ENCODE measurements at places on chromosomes 16 and 17.

GRCh38 chr16:71408536-71408935 is 33.3 kb downstream of the TLE7 start:
- no peak overlapping the region for H3K4me3 ChIP-seq
- H3K27me3 ChIP-seq, result peaks cover 13% of the 10 kb centered on the region
- no peak overlapping the region for H3K27ac ChIP-seq
- DNase-seq, result no peak
- peaks cover 6% of the 10 kb centered on the region for H3K4me1 ChIP-seq
- H3K36me3 ChIP-seq, result no peaks in the 10 kb centered on the region

GRCh38 chr17:80367503-80367902 is 47.5 kb upstream of the ENDOV start:
- H3K4me3 ChIP-seq, result no peak overlapping the region
- DNase-seq, result no peak
- H3K4me1 ChIP-seq, result no peaks in the 10 kb centered on the region
- no peaks in the 10 kb centered on the region for H3K27me3 ChIP-seq
- H3K36me3 ChIP-seq, result peaks cover 21% of the 10 kb centered on the region
- H3K27ac ChIP-seq, result no peak overlapping the region

DNA sequence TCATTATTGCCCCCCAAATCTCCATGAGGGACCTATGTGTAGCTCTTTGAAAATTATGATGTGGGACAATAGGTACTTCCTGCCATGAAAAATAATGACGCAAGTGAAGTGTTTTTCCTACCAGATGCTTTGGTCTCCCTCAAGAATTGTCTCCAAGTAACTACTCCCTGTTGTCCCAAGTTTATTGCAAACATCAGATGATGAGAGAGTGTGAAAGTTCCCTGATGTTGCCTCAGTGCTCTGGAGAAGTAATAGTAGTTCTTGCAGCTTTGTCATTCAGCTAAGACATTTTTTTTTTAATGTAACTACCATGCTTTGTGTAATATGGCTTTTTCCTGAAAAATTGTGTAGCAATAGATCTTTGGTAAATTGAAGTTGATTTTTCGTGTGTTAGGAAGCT is 20.1 kb downstream of the LPCAT2 start:
- H3K27me3 ChIP-seq, result peaks cover 1% of the 10 kb centered on the region
- no peaks in the 10 kb centered on the region for H3K36me3 ChIP-seq
- no peak overlapping the region for H3K4me3 ChIP-seq
- DNase-seq, result no peak

- DNase-seq, result no peak
- peak overlapping the region; percentile 41 for H3K27ac ChIP-seq
- peaks cover 16% of the 10 kb centered on the region for H3K4me1 ChIP-seq
- no peaks in the 10 kb centered on the region for H3K27me3 ChIP-seq
Measured at GRCh38 chr16:2437032-2437790, 8.0 kb downstream of the CCNF start.

GRCh38 chr16:23712976-23713375 is at the start of gene ERN2:
Gene ERN2, minus strand, starts transcription at chr16:23713222. Its CDS starts 35 bp downstream, at chr16:23713187.
- H3K27me3 ChIP-seq, result peaks cover 26% of the 10 kb centered on the region
- no peak within 1 kb of the TSS for H3K4me3 ChIP-seq
- no peaks in the 10 kb centered on the region for H3K4me1 ChIP-seq
- H3K27ac ChIP-seq, result no peak within 1 kb of the TSS
- H3K36me3 ChIP-seq, result peaks cover 3% of the 10 kb centered on the region

DNA sequence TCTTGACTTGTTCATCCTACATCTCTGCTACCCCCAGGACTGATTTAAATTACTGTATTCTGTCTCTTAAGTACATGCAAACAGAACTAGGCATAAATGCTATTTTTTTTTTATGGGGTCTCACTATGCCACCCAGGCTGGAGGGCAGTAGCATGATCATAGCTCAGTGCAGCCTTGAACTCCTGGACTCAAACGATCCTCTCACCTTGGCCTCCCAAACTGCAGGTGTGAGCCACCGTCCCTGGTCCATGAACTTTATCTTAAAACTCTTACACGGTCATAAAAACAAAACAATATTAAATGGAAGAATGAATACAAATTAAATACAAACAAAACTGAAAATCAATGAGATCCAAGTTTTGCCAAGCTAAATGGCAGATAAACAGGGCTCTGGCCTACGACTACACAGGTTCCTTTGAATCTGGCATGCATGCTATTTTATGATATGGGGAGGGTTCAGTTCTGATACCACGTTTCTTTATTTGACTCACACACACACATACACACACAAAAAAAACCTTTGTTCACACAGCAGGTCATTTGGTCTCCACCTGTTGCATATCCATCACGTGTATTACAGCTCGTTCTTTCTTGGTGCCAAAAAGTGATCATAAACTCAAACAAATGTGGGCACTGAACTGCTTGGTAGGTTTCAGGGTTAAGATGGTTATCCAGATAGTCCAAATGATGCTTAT is 1.1 kb upstream of the PKD1L3 start:
- no peak for DNase-seq
- H3K4me1 ChIP-seq, result no peaks in the 10 kb centered on the region
- H3K36me3 ChIP-seq, result peaks cover 2% of the 10 kb centered on the region

GRCh38 chr17:41167561-41167960 is 460 bp downstream of the KRTAP4-3 start:
- H3K4me3 ChIP-seq, result no peak overlapping the region
- peaks cover 2% of the 10 kb centered on the region for H3K4me1 ChIP-seq
- H3K27ac ChIP-seq, result no peak overlapping the region
- peaks cover 6% of the 10 kb centered on the region for H3K27me3 ChIP-seq

DNA sequence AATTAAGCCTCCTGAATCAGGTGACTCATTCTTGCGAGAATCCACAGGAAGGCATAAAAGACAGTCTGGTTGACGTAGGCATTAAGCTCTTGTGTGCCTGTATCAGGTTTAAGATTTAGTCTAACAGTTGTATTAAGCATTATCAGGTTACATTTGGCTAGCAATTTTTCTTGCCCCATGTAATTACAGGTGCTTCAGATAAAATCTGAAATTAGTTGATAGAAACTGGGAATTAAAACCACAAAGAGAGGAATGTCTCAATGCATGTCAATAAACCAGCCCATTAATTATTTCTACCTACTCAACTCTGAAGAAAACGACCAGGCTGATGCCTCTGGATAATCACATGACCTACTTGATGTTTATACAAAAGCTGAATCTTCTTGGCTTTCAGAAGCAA is 217.2 kb downstream of the CA10 start:
- H3K36me3 ChIP-seq, result no peaks in the 10 kb centered on the region
- DNase-seq, result no peak
- H3K27ac ChIP-seq, result no peak overlapping the region
- no peaks in the 10 kb centered on the region for H3K27me3 ChIP-seq

DNA sequence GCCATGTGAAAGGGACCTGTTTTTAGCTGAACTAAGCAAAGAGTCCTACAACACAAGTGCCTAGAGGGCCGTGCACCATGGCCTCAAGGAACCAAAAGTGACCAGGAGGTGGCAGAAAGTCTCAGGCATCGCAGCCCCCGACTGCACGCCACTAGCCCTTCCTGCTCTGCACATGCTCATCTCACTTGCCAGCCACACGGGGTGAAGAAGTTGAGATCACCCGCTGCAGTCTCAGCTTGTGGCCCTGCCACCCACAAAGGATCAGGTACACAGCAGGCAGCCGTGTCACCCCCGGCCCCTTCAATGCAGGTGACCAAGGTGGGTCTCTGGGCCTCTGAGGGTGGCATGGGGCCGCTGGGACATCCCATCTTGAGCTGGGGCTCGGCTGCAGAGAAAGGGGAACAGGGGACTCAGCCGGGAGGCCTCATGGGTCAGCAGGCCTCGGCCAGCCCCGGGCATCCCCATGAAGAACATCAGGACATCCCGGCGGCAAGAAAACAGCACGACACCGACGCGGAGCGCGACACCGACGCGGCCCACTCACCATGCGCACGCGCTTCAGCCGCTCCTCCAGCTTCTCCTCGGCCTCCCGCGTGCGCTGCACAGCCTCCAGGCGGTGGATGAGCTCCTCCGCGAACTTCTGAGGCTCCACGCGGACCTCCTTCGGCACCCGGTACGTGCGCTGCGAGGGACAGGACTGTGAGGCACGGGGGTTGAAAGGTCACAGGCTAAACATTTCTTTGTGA is 21.0 kb downstream of the PDIA2 start:
- H3K4me1 ChIP-seq, result no peaks in the 10 kb centered on the region
- peaks cover 10% of the 10 kb centered on the region for H3K36me3 ChIP-seq
- H3K27ac ChIP-seq, result no peak overlapping the region
- DNase-seq, result no peak

DNA sequence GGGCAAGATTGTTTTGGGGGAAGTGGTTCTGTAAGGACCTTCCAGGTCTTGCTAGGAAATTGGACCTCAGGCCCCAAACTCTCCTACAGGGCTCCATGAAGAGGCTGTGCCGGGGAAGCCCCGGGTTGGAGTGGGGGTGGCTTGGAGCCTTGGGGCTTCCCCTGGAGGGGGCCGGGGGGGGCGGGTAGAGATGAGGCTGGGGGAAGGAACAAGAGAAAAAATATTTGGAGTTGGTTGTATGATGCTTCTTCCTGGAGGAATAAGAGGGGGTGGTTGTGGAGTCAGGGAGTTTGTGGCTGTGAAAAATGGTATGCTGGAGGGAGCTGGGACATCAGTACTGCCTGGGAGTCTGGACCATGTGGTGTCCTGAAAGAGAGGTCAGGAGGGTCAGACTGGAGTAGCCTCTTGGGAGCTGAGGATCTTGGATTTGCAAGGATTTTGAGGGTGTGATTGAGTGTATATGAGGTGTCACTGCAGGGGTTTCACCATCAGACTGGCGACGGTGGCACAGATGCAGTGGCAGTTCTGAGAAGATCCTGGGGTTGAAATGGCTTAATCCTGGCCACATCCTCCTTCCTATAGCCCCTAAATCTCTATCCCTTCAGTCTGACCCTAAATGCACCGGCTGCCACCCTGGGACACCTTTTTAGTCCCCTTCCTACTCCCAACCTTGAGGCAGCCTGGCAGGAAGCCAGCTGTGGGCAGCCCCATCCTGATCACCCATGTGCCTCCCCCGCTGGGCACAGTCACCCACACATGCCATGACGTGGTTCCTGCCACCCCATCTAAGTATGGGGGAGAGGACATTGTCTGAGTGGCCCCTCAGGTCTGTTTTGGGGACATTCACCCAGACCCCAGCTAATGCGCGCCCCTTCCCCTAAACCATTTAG is 10.9 kb downstream of the RARA start:
- peak overlapping the region; percentile 100 for H3K27ac ChIP-seq
- no peak for DNase-seq
- peak overlapping the region; percentile 86 for H3K4me3 ChIP-seq
- H3K27me3 ChIP-seq, result no peaks in the 10 kb centered on the region
- H3K4me1 ChIP-seq, result peaks cover 52% of the 10 kb centered on the region
- no peaks in the 10 kb centered on the region for H3K36me3 ChIP-seq

GRCh38 chr16:70665806-70666735 is 19.7 kb downstream of the IL34 start:
- no peaks in the 10 kb centered on the region for H3K4me1 ChIP-seq
- no peak for DNase-seq
- H3K36me3 ChIP-seq, result peaks cover 22% of the 10 kb centered on the region
- no peak overlapping the region for H3K4me3 ChIP-seq

- no peak overlapping the region for H3K4me3 ChIP-seq
- no peaks in the 10 kb centered on the region for H3K36me3 ChIP-seq
- peaks cover 19% of the 10 kb centered on the region for H3K4me1 ChIP-seq
- H3K27ac ChIP-seq, result no peak overlapping the region
- H3K27me3 ChIP-seq, result peaks cover 19% of the 10 kb centered on the region
Measured at GRCh38 chr17:76137351-76138233, 3.5 kb downstream of the FOXJ1 start.

DNA sequence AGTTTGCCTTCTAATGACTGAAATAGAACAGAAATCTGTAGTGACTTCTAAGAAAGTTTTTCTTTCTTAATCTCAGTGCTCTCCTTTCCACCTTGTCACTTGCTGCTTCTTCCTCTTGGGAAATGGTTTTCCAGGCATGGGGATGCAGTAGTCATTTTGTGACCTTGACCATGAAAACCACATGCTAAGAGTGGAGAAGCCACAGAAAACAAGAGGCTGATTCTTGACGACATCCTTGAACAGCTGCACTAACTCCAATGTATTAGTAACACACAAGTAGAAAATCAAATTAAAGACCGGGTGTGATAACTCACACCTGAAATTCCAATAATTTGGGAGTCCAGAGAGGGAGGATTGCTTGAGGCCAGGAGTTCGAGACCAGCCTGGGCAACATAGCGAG is 15.5 kb upstream of the USP31 start:
- H3K27ac ChIP-seq, result no peak overlapping the region
- no peaks in the 10 kb centered on the region for H3K36me3 ChIP-seq
- no peaks in the 10 kb centered on the region for H3K4me1 ChIP-seq
- H3K27me3 ChIP-seq, result peaks cover 31% of the 10 kb centered on the region
- no peak overlapping the region for H3K4me3 ChIP-seq

- no peak overlapping the region for H3K27ac ChIP-seq
- H3K27me3 ChIP-seq, result peaks cover 3% of the 10 kb centered on the region
- peaks cover 2% of the 10 kb centered on the region for H3K36me3 ChIP-seq
Measured at GRCh38 chr16:21723532-21723931, 59.8 kb downstream of the OTOA start.

DNA sequence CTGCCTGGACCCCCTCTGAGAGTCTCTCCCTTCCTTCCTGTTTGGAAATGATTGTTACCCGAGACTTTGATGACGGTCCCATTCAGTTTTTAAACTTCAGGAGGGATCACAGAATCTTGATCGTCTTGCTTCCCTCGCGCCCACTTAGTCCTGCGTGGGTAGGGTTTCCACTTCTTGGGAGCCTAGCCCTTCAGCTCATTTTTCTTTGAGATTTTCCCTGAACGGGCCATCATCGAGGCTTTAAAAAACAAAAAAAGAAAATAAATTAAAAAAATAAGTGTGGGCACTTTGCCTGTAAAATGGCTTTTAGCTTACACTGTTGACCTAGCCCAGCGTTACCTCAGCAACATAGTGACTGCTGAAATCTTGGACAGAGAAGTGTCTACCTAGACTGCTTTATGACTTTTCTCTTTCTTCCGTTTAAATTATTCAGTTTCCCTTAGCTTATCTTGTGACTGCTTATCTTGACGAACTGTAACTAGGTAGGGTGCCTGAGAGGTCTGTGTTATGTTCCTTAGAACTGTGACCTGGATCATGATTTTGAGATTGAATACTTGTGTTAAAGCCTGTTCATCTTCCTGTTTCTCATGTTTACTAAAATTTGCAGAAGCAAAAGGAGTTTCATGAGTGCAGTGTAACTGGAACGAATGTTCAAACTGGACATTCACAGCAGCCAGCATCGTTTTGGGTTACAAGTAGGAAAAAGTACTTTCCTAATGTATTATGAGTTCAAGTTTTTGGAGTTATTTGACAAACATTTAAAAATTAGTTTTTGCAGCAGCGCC is 874 bp downstream of the WWP2 start:
- no peak for DNase-seq
- H3K4me1 ChIP-seq, result peaks cover 23% of the 10 kb centered on the region
- peaks cover 9% of the 10 kb centered on the region for H3K36me3 ChIP-seq
- H3K4me3 ChIP-seq, result peak overlapping the region; percentile 88

Measured in memory B cell (primary cell).